CD4-positive, alpha-beta T cell treated with Interleukin-21 for 1 hour (primary cell): ENCODE measurements at places on chromosomes 2 and 18.

- DNase-seq = no peak
Measured at GRCh38 chr2:96180521-96180920, 28.1 kb downstream of the STARD7 start.

DNA sequence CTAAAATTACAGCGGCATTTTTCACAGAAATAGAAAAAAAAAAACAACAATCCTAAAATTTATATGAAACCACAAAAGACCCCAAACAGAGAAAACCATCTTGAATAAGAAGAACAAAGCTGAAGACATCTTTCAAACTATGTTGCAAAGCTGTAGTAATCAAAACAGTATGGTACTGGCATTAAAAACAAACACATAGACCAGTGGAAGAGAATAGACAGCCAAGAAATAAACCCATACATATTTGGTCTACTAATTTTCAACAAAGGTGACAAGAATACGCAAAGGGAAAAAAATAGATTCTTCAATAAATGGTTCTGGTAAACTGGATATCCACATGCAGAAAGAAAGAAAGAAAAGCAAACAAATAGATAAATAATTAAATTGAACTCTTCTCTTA lies 9.0 kb upstream of the CCDC150 start:
- DNase-seq = no peak

GRCh38 chr2:16104315-16104948 lies 164.1 kb downstream of the MYCN start:
- no peak for DNase-seq

DNA sequence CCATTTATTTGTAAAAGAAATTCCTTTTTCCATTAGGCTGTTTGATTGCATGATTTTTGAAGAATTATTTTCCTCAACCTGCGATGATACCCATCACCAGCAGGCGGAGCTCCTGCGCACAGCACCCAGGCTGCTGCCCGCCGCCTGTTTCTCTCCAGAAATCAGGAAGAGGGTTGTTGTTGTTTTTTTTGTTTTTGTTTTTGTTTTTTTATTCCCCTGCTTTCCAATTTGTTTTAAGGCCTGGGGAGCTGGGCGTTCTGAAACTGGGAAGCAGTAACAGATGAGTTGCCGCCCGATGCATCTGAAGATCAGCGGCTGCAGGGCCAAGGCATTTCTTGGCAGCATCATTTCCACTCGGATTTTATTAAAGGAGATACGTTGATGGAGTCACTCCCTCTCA lies 132.1 kb downstream of the MBP start:
- peak; percentile 51 for DNase-seq

DNA sequence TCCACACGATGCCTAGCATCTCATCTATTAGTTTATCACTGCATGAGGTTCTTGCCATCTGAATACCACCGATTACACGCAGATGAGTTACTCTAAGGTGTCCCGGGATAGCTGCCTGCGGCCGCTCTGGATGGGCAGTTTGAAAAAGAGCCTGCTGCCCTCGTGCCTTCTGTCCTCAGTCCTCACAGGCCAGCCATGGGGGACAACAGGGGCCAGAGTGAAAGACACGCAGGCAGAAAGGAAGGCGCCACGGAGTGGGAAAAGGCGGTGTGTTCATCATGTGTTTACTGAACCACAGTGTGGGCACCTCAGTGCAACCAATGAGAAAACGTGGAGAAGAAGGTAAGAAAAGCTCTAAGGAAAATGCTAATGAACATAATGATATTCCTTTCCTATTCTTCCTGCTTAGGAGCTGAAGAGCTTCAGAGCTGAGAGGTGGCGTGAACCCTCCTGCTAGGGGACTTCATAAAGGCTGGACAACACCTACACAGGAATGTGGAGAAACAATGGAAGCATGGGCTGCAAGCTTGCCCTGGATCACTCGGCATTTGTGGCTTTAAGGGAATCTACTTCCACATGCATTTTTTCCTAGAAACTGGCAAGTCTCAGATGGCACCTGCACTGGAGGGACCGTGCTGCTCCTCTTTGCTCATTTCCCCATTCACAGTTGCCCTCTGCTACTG lies 50.9 kb downstream of the CABYR start:
- no peak for DNase-seq

DNA sequence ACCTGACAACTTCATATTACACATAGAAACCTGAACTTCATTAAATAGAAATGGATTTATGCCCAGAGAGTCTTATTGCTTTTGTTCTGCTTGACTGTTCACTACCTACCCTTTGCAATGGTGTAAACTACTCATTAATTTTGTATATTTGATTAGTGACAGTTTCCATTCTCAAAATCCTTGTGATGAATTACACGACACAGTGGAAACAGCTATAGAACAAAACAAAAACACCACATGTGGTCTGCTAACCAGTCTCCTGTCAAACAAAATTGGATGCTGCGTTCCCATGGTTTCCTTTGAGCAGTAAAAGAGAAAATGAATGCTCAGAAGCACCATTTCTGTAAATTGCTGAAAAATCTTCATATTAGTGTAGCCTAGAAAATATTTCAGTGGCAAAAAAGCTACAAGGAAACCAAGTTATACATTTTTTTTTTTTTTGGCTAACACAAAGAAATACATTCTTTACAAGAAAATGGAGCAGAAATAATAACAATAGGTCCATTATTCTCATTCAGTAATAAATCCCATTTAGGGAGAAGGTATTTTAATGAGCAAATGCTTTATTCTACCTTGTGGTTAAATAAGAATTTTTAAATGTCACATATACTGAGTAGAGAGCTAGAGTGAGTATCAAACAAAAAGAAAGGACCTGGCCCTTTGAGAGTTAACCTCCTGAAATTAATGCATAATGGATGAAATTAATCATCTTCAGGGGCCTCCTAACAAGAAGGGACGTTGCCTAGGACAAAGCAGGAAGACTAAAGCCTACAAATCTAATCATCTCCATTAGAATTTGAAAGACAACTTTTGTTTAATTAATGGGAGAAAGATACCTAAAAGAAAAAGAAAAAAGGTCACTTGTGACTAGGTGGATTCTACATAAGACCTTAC lies 355.1 kb upstream of the ZC3H15 start:
- DNase-seq = no peak

DNA sequence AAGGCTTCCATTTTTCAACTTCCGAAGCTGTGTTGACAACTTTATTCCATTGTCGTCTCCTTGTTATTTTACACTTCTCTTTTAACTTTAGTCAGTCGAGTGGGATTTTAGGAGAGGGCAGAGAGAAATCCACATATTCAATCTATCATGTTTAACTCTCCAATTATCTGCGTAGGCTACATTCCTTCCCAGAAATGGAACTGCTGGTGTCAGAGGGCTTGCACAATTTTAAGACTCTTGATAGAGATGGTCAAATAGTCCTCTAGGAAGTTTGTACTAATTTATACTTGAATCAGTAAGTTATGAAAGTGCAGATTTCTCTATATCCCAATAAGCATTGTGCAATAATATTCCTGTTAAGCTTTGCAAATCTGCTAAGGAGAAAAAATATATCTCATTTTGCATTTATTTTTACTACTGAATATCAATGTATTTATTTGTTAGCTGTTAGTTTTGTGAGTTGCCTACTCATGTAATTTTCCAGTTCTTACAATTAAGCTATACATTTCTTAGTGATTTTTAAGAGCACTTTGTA lies 95.6 kb downstream of the CYP26B1 start:
- DNase-seq = no peak

DNA sequence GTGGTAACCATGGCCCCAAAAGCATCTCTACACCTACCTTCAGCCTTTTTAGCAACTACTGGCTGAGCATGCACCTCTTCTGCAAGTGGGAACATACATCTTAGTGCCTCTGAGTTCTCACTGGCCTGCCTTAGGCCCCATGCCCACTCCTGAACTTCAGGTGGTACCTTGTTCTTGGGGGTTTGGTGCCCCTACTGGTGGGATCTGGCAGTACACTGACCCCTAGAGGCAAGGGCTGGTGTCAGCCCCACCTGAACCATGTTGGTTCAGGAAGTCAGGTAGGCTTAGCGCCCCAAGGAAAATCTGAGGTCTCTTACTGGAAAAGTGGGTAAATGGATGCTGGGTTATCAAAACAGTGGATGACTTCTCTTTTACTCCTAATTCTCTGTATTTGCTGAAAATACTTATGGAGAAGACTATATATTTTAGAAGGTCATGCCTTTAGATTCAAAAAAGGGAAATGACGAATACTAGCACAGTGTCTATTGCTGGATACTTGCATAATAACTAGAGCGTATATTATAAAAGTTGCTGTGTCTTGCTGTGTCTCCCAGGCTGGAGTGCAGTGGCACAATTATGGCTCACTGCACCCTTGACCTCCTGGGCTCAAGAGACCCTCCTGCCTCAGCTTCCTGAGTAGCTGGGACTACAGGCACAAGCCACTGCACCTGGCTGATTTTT lies 84.6 kb downstream of the RAB31 start:
- DNase-seq = no peak

- DNase-seq = peak; percentile 4
Measured at GRCh38 chr2:49940626-49941025, 786.3 kb upstream of the FSHR start.

GRCh38 chr2:108348816-108349570 lies 28.8 kb upstream of the SULT1C4 start:
- DNase-seq = no peak

- no peak for DNase-seq
Measured at GRCh38 chr2:172177996-172178395, 75.3 kb upstream of the DLX2 start.

- no peak for DNase-seq
Measured at GRCh38 chr2:141187075-141187439, 943.8 kb downstream of the LRP1B start.

- DNase-seq = no peak
Measured at GRCh38 chr18:32968248-32968647, 195.4 kb upstream of the KLHL14 start.

- no peak for DNase-seq
Measured at GRCh38 chr2:41994233-41994637, 53.6 kb upstream of the PKDCC start.

- DNase-seq = no peak
Measured at GRCh38 chr2:64950226-64951160, 38.7 kb upstream of the SLC1A4 start.

- no peak for DNase-seq
Measured at GRCh38 chr18:6200204-6200774, 214.4 kb downstream of the L3MBTL4 start.

DNA sequence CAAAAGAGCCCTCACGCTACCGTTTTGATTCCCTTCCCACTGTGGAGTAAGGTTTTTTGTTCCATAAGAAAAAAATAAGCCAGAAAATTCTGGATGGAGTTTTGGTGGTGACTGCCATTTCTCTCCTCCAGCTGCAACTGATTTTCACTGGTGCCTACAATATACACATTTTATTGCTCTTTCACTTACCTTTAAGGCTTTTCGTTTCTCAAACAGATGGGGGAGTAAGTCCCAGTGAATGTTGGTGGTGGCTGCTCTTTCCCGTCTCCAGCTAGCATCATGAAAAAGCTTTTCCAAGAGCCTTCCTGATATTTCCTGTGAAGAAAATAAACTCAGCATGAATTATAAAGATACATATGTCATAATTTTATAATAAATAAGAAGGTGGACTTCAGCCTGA lies 932.5 kb upstream of the PIK3C3 start:
- DNase-seq = no peak

DNA sequence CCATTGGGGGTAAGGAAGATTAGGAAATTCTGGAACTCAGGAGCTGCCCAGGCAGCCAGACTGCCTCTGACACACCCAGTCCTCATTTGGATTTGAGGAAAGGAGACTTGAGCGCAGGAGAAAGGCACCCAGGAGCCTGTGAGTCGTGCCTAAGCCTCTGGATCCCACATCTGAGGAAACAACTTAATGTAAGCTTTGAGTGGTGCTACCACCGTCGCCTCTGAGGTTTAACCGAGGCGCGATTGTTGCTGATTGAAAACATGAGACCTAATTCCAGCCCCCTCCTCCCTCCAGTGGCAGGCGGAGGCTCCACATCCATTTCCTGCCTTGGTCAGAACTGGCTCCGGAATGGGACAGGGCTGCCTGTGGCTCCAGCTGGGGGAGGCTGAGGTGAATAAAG lies 176.7 kb upstream of the PKDCC start:
- no peak for DNase-seq

- no peak for DNase-seq
Measured at GRCh38 chr18:51712821-51713220, 515.3 kb upstream of the MEX3C start.

DNA sequence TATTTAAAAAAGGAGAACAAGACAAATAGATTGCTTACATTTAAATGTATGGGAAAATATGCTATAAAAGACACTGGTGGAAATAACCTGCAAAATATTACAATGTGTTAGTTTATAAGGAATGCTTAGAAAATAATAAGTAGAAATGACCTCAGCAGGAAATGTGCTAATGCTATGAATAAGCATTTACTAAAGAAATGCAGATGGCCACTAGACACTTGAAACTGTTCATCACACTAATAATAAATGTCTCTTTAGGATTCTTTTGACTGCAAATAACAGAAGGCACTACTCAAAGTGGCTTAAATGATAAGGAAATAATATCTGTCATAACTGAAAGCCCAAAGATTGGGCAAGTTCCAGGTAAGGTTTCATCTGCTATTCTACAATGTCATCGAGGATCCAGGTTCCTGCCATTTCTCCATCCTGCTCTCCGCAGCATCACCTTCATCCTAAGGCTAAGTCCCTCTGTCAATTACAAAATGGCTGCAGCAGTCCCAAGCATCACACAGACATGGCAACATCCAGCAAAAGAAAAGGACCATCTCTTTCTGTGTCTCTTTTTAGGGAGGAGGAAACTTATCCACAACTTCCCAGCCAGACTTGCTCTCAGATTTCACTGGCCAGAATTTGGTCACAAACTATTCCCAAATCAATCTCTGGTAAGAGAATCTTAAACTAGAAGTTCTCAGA lies 21.9 kb downstream of the METTL8 start:
- no peak for DNase-seq

GRCh38 chr18:29594493-29594892 lies 1417.6 kb upstream of the CDH2 start:
- DNase-seq = no peak

GRCh38 chr2:238267884-238268680 lies 20.3 kb downstream of the PER2 start:
- DNase-seq = no peak

- DNase-seq = no peak
Measured at GRCh38 chr18:69757733-69758132, 189.9 kb downstream of the CD226 start.

DNA sequence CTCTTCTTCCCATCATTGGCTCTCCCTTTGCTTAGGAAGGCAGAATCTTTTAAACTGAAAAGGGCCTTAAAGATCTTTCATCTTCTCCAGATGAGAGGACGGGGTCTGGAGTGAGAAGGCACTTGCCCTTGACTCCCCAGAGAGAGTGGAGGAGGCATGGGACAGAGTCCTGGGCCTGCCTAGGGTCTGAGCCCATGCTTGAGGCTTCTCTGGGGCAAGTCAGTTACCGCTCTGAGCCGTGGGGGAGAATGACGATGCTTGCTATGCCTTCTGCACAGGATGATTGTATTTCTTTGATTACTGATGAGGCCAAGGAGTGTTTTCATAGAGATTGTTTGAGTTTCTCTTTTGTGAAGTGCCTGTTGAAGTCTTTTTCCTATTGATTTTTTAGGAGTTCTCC lies 921 bp downstream of the PLB1 start:
- no peak for DNase-seq
